ENCODE measurements at places on chromosomes 7 and 10. TPM values are rescaled to one million over a fixed set of nuclear protein-coding genes. Genes with fewer than 3 reads are reported as not detected.

Gene FAM25C
- not detected for total RNA-seq

Gene COX19
- total RNA-seq = 26.2 TPM

Gene PRRT4
- 0.28 TPM for total RNA-seq

Gene SERPINE1
- total RNA-seq = 0.44 TPM

Gene MICALL2
- 2.8 TPM for total RNA-seq

DNA sequence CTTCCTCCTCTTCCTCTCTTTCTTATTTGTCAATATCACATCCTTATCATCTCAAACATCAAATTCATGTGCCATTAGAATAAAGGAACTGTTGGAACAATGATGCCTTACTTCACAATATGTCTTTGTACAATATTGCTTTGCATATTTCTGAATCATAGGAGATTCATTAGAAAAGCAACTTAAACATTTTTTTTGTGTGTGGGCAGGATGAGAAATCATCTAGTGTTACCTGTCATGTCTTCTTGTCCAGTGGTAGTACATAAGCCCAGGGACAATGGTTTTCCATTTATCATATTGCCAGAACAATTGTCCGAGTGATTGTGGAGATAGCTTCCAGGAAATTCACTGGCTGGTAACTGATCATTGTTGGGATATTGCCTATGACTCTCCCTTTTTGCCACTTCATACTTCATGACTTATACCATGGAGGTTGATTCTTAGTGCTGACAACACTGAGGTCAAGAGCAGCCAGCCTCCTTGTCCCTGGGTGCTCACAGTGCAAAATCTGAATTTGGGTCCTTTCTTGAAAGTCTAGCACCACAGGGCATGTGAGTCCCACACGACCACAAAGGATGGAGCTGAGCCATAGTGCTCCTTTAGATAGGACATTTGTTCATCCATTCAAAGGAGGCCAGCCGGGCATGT is 215.0 kb downstream of the MDFIC start:
- H3K4me3 ChIP-seq = no peak overlapping the region
- DNase-seq = no peak
- no peaks in the 10 kb centered on the region for H3K27me3 ChIP-seq
- no peak overlapping the region for H3K27ac ChIP-seq
- H3K4me1 ChIP-seq = peaks cover 8% of the 10 kb centered on the region
- peaks cover 4% of the 10 kb centered on the region for H3K36me3 ChIP-seq

- H3K36me3 ChIP-seq = no peaks in the 10 kb centered on the region
- no peak overlapping the region for H3K27ac ChIP-seq
- no peak overlapping the region for H3K4me3 ChIP-seq
- peaks cover 3% of the 10 kb centered on the region for H3K4me1 ChIP-seq
- H3K27me3 ChIP-seq = peaks cover 11% of the 10 kb centered on the region
- DNase-seq = no peak
Measured at GRCh38 chr10:43071865-43072650, 4.8 kb upstream of the RET start.

GRCh38 chr10:100687143-100688003 is 58.0 kb upstream of the PAX2 start:
- peaks cover 1% of the 10 kb centered on the region for H3K4me1 ChIP-seq
- H3K27me3 ChIP-seq = peaks cover 76% of the 10 kb centered on the region
- no peak overlapping the region for H3K27ac ChIP-seq
- no peak overlapping the region for H3K4me3 ChIP-seq
- no peaks in the 10 kb centered on the region for H3K36me3 ChIP-seq

GRCh38 chr10:113422371-113422770 is 130.5 kb upstream of the HABP2 start:
- peaks cover 18% of the 10 kb centered on the region for H3K27me3 ChIP-seq
- H3K4me3 ChIP-seq = no peak overlapping the region
- no peaks in the 10 kb centered on the region for H3K36me3 ChIP-seq
- no peak for DNase-seq
- H3K4me1 ChIP-seq = no peaks in the 10 kb centered on the region
- H3K27ac ChIP-seq = no peak overlapping the region

GRCh38 chr10:114068054-114068707 is 24.5 kb downstream of the ADRB1 start:
- no peaks in the 10 kb centered on the region for H3K36me3 ChIP-seq
- H3K4me3 ChIP-seq = peak overlapping the region; percentile 13
- peaks cover 24% of the 10 kb centered on the region for H3K4me1 ChIP-seq
- H3K27me3 ChIP-seq = peaks cover 11% of the 10 kb centered on the region
- H3K27ac ChIP-seq = peak overlapping the region; percentile 46
- no peak for DNase-seq

GRCh38 chr7:50824882-50825281 is 42.2 kb upstream of the GRB10 start:
- DNase-seq = no peak
- H3K4me3 ChIP-seq = no peak overlapping the region
- peaks cover 20% of the 10 kb centered on the region for H3K27me3 ChIP-seq
- no peak overlapping the region for H3K27ac ChIP-seq
- peaks cover 15% of the 10 kb centered on the region for H3K4me1 ChIP-seq
